Fibroblast of the aortic adventitia (primary cell): ENCODE measurements at places on chromosomes 11 and 22.

- no peak for DNase-seq
These were observed 64.5 kb downstream of the BARX2 start for GRCh38 chr11:129440028-129440713.

GRCh38 chr11:10322401-10322800, 17.5 kb downstream of the ADM start:
- DNase-seq = peak; percentile 59

GRCh38 chr22:37522482-37522881, 3.3 kb upstream of the CARD10 start:
- no peak for DNase-seq

DNA sequence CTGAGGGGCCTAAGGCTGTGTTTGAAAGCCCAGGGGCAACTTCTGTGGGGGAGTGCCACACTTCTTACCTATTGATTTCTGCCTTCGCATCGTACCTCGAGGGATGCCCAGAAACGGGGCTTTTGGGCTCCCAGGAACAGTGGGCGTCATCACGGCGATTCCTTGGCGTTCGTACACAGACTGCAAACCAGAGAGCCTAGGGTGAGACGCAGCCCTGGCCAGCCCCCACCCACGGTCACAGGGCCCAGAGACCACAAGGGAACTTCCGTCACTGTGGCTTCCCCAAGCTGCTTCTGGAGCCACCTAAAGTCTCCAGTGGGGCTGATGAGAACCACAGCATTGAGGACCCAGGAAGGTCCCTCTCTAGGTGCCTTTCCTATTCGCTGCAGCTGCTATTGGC, 91.9 kb downstream of the CTTN start:
- DNase-seq = no peak

DNA sequence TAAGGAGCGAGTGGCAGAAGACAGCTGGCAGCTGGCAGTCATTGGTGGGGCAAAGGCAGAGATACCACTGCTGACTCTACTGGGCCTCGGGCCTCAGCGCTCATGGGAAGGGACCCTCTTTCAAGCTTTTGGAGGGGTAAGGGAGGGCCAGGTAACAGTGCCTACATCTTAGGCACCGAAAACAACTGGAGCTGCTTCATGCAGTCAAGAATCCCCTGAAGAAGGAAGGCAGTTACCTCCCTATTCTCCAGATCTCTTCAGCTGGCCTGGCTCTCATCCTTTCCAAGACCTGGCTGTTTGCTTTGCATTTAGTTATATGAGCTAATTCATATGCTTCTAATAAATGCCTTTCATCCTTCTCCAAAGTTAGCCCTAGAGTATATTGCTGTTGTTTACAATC, 15.8 kb upstream of the ZNF74 start:
- DNase-seq = no peak

- DNase-seq = peak; percentile 60
These were observed 9.9 kb upstream of the IGLL5 start for GRCh38 chr22:22877523-22878210.

GRCh38 chr11:46697303-46697702, 3.1 kb downstream of the ARHGAP1 start:
- DNase-seq = peak; percentile 13

DNA sequence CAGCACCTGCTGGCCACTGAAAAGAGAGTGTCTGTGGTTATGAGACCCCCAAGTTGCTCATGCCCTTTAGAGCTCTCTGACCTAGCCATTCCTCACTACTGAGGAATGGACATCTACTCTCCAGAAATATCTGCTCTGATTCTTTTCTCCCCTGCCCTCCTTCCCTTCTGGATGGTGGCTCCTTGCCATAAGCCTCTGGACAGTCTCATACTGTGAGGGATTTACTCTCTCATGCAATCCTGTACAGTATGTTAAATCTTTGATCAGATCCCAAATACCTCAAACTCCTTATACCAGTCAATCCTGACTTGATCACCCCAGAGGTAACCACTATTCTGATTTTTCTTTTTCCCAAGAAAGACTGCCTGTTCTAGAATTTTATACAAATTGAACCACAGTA, 80.7 kb downstream of the ARHGAP20 start:
- DNase-seq = peak; percentile 55

DNA sequence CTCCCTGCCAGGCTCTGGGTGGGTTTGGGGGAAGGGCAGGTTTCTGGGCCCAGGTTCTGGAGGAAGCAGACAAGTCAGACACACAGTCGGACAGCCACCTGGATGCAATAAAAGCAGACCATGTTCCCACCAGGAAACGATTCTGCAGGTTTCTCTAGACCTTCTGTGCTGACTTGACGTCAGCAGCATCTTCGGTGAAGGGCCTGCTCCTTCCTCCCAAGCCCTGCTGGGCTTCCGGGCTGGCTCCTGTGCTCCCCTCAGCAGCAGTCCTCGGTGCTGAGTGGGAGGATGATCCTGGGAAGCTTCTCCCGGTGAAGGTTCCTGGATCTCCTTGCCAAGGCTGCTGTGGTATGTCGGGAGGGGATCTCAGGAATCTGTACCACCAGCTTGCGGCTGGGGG, 240.0 kb downstream of the GRIK4 start:
- no peak for DNase-seq

- DNase-seq = no peak
These were observed 13.8 kb downstream of the TSPAN32 start for GRCh38 chr11:2315395-2316168.

GRCh38 chr22:31398231-31398630, 1.2 kb upstream of the DRG1 start:
- DNase-seq = no peak

DNA sequence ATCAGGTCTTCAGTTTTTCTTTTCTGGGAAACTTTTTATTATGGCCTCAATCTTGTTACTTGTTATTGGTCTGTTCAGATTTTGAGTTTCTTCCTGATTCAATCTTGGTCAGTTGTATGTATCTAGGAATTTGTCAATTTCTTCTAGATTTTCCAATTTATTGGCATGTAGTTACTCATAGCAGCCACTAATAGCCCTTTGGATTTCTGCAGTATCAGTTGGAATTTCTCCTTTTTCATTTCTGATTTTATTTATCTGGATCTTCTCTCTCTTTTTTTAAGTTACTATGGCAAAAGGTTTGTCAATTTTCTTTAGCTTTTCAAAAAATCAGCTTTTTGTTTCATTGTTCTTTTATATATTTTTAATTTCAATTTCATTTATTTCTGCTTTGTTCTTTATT, 419.6 kb upstream of the KIRREL3 start:
- DNase-seq = no peak

GRCh38 chr11:96338910-96339705, 3.9 kb downstream of the MAML2 start:
- peak; percentile 87 for DNase-seq
